NCI-H1417 (cell line): ENCODE measurements at places on chromosomes 11 and 22.

DNA sequence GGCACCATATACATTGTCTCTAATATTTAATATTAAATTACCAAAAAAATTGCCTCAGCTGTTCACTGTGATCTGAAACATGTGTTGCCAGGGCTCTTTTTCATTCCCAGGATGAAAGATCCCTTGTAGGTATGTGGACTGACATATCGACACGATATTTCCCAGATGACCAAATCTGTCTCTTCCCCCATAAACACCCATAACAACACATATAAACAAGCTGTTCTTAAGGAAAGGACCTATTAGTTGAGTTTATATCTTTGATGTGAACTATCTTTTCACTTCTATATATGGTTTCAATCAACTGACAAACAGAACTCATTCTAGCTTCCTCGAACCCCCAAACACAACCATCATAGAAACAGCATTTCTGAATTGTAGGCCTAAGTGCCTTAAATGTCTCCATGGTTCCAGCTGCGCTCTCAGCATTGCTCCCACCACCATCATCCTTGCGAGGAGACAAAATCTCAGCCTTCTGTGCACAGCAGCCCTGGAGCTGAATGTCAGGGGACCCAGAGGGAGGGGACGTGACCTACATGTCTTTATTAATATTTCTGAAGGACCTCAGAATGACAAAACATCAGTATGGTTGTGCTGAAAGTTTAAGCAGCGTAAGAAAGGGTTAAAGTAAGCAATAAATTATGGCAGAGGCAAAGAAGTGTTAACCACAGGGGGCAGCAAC, 67.0 kb downstream of the ETS1 start:
- no peak for DNase-seq

DNA sequence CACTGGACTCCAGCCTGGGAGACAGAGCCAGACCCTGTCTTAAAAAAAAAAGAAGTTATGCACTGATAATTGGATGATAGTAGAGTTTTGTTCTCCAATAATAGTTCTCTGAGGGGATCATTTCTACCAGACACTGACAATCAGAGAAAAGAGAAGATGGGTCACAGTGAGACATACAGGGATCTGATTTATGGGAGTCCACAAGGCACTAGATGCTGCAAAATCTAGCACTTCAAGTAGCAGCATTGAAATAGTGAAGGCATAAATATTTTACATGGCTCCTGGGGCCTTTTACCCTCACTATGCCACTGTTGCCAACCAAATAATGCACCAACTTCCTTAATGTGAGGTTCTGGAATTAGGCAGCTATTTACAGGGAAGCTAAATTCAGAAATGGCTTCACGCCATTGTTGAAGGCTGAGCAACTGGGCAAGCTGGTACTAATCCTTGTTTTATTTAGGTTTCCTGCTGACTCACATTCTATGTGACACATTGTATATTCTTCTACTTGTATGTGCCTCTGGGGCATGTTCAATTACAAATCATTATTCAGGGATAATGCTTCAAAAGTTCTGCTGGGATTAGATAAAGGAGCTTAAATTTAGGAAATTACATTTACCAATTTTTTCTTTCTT, 38.2 kb upstream of the ABTB2 start:
- DNase-seq, result no peak

- DNase-seq, result no peak
Measured at GRCh38 chr11:14619603-14620531, 23.7 kb upstream of the PDE3B start.

- no peak for DNase-seq
Measured at GRCh38 chr11:6096417-6096816, 11.1 kb upstream of the OR56B4 start.

DNA sequence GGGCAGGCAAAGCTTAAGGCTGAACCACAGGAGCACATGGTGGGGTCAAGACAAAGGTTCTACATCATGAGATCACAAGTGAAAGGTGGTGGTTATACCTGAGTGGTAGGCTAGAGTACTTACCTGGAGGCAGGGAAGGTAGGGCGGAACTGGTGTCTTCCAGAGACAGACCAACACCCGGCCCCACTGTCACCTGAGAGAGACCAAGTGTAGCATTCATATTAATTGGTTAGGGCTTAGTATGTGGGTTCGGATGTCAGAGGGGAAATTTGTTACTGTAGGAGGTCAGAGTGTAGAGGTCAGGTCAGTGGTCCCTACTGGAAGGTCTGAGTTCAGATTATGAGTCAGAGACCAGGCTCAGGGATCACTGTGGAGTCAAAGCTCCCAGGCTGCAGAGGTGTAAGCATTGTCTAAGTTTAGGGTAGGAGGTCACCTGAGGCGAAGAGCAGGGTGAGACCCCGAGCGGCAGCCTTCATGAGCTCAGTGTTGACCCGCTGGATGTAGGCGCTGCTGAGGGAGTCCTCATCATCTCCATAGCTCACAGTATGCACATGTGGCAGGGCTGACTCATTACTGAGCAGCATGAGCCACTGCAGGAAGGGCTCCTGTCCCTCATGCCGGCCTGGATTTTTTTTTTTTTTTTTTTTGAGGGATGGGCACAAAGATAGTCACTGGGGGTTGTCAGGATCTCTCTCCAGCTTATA, 3.2 kb downstream of the TPP1 start:
- DNase-seq, result no peak

- DNase-seq, result no peak
Measured at GRCh38 chr11:10600570-10601248, 32.2 kb upstream of the LYVE1 start.

DNA sequence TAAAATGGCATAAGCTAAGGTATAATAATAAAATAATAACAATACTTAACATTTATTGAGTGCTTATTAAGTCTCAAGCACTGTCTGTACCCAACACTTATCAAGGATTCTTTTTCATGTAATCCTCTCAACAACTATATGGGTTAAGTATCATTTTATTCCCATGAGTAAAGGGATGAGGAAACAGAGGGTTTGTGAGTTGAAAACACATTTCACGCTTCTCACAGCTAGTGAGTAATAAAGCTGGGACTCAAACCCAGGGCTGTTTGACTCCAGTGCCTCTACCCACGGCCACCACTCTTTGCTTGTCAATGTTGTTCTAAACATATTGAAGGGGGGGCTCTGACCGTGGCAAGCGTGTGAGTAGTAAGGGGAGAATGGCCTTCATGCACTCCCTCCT, 8.7 kb downstream of the CD3E start:
- no peak for DNase-seq

- no peak for DNase-seq
Measured at GRCh38 chr11:71282581-71283351, 30.4 kb upstream of the SHANK2 start.

GRCh38 chr11:19647816-19648215, 64.8 kb upstream of the NAV2 start:
- no peak for DNase-seq

DNA sequence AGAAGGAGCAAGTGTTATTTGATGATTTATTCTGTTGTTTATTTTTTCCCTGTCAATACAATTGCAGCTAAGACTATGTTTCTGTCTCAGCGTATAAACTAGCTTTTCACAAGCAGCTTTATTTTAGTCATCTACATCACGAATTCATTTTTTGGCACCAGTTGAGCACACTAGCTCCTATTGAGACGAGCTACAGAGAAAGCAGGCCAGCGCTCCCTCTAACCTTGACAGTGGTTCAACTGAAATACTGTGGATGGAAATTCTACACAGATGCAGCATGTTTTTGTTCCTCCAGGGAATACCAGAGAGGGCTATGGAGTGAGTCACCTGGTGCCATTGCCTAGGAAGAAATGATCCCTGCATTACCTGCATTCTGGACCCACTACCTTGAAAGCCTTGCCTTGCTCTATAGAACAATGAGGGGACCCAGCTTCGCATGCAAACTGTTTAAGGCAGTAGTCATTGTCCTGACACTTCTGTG, 108.2 kb upstream of the ARHGAP42 start:
- DNase-seq, result no peak

- DNase-seq, result peak; percentile 17
Measured at GRCh38 chr11:67271541-67272284, 5.4 kb downstream of the GRK2 start.
